Omental fat pad (tissue), 4 donors: ENCODE measurements at places on chromosomes 6 and 20. TPM values are rescaled to one million over a fixed set of nuclear protein-coding genes. Genes with fewer than 3 reads are reported as not detected.

The MEI4 gene
- not detected for total RNA-seq

The EFCAB8 gene
- not detected for total RNA-seq

DNA sequence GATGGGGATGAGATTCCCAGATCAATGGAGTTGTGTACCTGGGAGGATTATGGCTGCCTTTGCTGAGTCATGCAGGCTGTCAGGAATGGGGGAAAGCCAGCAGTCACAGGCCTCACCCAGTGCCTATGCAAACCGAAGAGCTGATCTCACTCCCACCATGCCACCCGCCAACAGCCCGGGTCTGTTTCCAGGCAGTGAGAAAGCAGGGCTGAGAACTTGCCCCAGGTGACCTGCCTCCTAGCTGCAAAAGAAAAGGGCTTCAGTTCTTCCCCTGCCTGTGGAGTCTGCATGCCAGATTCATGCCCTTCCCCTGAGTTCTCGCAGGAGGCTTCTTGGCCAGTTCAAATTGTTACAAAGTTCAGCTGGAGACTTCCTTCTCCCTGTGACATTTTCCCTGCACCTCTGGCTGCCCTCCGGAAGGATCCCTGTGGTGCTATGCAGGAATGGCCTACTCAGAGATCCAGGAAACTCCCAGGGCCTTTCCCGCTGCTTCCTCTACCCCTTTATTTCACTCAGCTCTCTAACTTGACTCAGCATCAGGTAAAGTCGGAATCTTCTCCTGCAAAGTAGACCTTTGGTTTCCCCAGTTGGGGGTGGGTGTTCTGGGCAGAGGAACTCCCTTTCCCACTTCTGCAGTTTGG is 71.5 kb upstream of the B3GAT2 start:
- DNase-seq: no peak

DNA sequence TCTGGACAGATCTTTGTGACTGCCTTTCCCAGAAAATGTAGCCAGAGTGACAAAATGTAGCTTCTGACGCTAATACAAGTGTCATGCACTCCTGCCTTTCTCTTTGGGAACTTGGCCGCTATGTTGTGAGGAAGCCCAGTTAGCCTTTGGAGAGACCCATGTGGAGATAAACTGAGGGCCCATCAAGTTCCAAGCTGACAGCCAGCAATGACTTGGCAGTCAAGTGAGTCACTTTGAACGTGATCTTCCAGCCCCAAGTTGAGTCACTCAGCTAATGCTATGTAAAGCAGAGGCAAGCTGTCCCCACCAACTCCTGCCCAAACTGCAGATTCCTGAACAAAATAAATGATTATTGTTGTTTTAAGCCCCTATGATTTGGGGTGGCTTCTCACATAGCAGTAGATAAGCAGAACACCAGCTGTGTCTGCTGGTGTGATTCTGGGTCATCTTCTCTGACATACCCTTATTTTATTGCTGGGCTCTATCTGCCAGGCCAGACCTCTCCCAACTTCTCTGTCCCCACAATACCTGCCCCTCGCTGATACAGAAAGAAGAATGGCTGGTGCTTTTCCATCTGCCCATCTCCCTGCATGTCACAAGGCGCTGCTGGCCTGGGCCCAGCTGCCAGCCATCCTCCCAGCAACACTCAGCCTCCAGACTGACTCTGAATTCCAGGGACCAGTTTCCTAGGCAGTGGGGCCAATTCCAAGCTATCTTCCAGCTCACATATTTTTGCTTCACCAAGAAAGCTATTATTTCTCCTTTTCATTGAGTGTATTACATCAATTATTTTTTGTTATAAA is 274.8 kb downstream of the LRFN2 start:
- DNase-seq: no peak

- no peak for DNase-seq
Observed at GRCh38 chr6:140561701-140562100, 1187.3 kb upstream of the CITED2 start.
